ENCODE measurements at places on chromosomes 12 and 14.

GRCh38 chr12:120324841-120325417 is 2.6 kb downstream of the PLA2G1B start:
- no peak for DNase-seq

DNA sequence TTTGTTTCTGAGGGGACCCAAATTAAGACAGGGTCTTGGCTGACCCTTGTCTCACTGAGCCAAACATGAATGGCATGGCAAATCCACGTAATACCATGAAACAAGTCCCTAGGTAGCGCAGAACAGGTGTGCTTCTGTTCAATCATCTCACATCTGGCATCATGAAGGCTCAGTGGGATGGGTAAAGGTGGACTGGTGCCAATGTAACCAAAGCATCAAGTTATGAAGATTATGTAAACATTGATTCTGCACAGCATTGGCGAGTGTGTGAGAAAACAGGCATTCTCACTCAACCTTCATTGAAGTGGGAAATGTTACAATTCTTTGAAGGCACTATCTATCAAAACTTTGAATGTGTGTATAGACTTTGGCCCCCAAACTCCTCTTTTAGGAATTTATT is 41.9 kb downstream of the PTGER2 start:
- no peak for DNase-seq

GRCh38 chr14:68392393-68393141 is 400.3 kb downstream of the ZFP36L1 start:
- DNase-seq, result peak; percentile 78

DNA sequence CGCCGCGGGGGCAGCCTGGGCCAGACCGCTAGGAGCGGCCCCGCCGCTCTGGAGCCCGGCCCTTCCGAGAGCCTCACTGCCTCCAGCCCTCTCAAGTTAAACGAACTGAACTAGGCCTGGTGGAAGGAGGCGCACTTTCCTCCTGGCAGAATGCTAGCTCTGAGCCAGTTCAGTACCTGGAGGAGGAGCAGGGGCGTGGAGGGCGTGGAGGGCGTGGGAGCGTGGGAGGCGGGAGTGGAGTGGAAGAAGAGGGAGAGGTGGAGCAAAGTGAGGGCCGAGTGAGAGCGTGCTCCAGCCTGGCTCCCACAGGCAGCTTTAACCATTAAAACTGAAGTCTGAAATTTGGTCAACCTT is 5.3 kb downstream of the LTB4R start:
- no peak for DNase-seq

DNA sequence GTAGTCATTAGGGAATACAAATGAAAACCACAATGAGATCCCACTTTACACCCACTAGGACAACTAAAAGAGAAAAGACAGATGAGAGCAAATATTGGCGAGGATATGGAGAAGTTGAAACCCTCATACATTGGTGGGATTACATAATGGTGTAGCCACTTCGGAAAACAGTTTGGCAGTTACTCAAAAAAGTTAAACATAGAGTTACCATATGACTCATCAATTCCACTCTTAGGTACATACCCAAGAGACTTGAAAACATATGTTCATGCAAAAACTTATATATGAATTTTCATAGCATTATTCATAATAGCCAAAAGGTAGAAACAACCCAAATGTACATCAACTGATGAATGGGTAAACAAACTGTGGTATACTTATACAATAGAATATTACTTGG is 27.1 kb downstream of the ALDH1L2 start:
- DNase-seq, result no peak

DNA sequence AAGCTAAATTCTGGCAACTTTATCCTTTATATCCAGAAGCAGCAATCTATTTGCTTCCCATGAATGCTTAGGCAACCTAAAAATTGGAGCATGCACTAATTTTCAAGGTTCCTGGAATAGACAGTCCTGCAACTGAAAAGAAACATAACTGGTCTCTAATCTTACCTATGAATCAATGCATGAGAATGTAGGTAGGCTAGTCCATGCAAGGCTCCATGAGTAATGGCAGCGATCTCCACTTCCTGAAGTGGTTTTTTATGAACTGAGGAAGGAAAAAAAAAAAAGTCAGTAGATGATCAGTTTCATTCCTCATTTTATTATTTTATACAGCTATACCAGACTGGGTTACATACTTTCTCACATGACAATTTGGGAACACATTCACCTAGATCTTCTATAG is 102.0 kb downstream of the PEBP1 start:
- no peak for DNase-seq

- no peak for DNase-seq
Measured at GRCh38 chr14:38496092-38496491, 240.2 kb upstream of the CLEC14A start.

DNA sequence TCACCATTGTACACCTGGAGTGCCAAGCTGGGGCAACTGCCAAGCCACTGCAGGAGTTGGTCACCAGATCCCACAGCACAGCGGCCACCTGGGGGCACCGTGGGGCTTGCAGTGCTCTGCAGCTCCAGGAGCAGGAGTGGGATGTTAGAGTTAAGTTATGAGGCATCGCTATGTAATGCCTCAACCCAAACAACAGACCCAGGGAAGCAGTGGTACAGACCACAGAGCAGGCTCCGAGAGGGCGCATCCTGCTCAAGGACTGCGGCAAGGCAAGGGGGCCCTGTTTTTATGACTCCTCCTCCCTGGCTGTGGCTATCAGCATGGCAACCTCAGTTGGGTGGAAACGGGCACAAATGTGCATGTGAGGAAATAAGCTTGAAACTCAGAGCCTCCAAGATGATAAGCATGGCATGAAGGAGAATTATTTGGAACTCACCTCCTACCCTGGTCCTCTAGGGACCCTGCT is 63.1 kb downstream of the ARL6IP4 start:
- DNase-seq, result peak; percentile 86

GRCh38 chr12:31562594-31563328 is 28.2 kb downstream of the DENND5B start:
- DNase-seq, result no peak

- no peak for DNase-seq
Measured at GRCh38 chr12:60034147-60034546, 438.3 kb downstream of the SLC16A7 start.

GRCh38 chr14:89331398-89331797 is 85.6 kb downstream of the FOXN3 start:
- DNase-seq, result no peak

- DNase-seq, result no peak
Measured at GRCh38 chr12:78331181-78331580, 500.5 kb downstream of the NAV3 start.

DNA sequence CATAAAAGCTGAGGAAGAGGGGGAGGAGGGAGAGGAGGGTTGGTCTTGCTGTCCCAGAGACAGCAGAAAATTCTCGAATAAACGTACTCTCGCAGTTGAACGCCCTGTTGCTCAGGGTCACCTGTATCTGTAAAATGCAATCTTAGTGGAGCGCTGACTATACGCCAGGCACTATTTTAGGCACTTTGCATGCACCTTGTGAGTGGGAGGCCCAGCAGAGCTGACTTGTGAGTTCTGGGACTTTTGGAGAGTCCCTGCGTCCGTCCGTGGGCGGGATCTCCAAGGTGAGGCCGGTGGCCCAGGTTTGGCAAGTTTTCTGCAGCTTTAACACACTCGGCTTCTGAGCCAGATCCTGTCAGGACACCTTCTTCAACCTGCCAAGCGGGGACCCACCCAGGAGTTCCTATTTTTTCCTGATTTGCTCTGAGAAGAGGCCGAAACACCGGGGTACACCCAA is 32.5 kb upstream of the PLEKHG6 start:
- DNase-seq, result peak; percentile 57

All from RPMI8226 (cell line).